ENCODE measurements at places on chromosomes 16 and 17. TPM values are rescaled to one million over a fixed set of nuclear protein-coding genes. Genes with fewer than 3 reads are reported as not detected.

GRCh38 chr17:63425483-63425882 is 20.6 kb downstream of the CYB561 start:
- DNase-seq, result peak; percentile 70

- DNase-seq, result no peak
Measured at GRCh38 chr17:56347639-56348038, 194.4 kb downstream of the ANKFN1 start.

DNA sequence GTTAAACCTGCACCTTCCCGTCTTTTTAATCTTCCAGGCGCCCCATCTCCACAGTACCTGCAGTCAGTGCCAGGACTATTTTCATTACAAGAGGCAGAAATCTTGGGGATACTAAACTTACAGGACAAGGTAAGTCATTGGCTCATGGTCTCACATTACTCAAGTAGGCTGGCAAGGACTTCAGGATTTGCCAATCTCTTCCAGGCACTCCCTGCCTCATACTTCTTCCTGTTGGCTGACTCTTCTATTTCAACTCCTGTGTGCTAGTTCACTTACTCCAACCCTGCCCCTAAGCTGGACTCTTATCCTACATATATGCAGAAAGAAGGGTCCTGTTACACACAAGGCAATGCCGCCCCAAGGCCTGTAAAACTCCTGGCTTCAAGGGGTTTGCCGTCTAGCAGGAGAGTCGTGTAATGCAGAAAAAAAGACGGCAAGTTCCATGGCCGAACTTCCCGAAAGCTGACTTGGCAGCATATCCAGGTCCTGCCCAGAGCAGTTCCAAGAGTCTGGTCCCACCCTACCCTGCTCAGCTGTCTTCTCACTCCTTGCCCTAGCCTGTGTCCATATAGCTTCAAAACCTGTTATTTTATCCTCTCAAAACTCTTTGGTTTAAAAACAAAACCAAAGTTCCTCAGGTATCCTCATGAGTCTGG is 14.8 kb downstream of the ERN1 start:
- DNase-seq, result no peak

The ABCA8 gene
- 34.0 TPM for total RNA-seq

The SNAI3 gene
- 7.0 TPM for total RNA-seq

The ECI1 gene
- 46.2 TPM for total RNA-seq

GRCh38 chr17:81094509-81095382 is 59.8 kb downstream of the BAIAP2 start:
- DNase-seq, result no peak

The GPR142 gene
- total RNA-seq, result not detected

DNA sequence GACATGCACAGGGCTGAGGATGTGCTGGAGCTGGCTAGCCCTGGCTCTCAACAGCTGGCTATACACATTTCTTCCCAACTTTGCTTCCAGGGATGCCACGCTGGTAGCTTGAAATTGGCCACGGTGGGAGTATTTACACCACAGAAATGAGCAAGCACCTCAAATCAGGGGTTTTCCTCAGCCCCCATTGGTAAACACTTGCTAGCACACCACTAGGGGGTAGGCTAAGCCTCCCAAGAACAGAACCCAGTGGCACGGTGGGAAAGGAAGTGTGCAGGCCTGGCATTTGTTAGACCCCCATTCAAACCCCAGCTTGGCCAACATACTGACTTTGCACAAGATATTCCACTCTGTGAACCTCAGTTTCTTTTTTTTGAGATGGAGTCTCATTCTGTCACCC is 12.9 kb downstream of the DRC3 start:
- DNase-seq, result no peak

The NEUROD2 gene
- not detected for total RNA-seq

DNA sequence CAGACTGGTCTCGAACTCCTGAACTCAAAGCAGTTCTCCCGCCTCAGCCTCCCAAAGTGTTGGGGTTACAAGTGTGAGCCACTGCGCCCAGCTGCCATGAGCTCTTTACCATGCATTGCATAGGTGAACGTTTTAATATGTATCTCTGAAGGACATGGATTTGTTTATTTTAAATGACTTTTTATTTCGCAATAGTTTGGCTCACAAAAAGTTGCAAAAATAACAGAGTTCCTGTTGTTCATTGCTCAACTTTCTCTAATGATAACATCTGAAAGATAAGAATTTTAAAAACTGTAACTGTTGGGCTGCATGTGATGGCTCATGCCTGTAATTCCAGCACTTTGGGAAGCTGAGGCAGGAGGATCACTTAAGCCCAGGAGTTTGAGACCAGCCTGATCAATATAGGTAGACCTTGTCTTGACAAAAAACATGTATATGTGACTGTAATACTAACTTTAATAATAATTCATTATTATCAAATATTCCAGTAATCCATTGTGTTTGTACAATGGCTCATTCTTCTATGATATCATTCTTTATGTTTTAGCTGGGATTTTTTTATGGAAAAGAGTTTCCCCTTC is 80.1 kb downstream of the ABCC1 start:
- DNase-seq, result no peak

DNA sequence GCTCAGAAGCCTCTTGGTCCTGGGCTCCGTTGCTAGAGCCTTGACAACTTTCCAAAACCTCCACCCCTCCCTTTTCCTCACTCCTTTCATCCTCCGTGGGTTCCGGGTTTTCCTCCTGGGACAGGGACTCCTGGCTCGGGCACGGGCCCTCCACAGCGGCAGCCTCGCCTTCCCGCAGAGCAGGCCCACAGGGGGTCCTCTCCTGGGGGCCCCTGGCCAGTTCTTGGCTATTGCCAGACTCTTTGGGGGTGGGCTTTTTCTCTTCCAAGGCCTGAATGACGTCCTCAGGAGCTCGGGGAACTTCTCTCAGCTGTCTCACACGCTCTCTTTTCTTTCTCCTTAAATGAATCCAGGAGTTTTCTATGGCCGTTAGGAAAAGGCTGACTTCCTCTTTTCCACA is 19.3 kb upstream of the MNT start:
- DNase-seq, result peak; percentile 54

DNA sequence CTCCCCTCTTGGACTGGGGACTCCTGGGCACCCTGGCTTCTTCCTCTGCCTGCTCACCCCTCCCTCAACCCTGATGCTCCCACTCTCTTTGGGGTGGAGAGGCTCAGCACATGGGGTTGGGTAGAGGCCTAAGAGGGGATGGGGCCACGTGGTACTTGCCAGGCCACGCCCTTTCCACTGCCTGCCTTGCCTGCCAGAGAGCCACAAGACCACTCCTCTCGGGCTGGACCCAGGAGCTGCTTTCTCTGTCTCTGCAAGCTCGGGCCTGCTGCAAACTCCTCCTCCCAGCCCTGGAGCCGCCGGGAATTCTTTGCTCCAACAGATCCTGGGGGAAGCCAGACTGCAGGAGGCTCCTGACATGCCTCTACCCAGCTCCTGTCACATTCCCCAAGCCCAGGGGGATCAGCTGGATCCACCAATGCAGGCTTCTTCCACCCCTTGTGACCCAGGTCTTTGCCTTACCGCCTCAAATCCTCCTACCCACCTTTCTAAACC is 11.8 kb downstream of the DLX4 start:
- no peak for DNase-seq

The TOB1 gene
- total RNA-seq, result 70.1 TPM

DNA sequence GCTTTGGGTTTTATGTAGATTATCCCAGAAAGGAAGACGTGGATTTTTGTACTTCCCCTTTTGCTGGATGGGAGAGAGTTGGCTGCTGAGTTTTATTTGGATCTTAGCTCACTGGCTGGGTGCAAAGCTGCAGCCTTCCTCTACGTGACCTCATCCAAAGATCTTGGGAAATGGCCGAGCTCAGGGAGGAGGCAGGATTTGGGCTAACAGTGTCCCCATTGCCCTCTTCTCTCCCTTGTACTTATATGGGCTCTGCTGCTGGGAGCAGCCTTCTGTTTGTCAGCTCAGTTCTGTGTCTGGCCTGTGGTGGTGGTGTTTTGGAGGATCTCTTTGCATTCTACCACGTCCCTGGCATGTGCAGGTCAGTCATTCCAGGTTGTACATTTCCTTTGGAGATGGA is 2.0 kb downstream of the AOC3 start:
- peak; percentile 40 for DNase-seq

DNA sequence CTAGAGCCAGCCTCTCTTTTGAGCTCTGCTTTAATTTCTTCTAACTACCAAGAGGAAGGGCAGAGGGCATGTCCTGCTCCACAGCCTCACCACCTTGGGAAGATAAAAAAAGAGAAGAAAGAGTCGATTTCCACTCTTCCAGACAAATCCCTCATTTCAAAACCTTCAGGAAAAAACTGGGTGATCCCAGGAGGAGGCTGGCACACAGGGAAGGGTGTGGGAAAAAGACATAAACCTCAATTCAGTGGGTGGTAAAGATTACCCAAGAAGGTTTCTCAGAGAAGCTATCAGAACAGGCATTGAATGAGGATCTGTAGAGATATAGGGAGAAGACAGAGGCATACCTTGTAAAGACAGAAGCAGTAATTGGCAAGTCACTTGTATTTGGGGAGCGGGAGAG is 79.9 kb upstream of the CRHR1 start:
- DNase-seq, result no peak
